ENCODE measurements at places on chromosomes 6 and 20.

DNA sequence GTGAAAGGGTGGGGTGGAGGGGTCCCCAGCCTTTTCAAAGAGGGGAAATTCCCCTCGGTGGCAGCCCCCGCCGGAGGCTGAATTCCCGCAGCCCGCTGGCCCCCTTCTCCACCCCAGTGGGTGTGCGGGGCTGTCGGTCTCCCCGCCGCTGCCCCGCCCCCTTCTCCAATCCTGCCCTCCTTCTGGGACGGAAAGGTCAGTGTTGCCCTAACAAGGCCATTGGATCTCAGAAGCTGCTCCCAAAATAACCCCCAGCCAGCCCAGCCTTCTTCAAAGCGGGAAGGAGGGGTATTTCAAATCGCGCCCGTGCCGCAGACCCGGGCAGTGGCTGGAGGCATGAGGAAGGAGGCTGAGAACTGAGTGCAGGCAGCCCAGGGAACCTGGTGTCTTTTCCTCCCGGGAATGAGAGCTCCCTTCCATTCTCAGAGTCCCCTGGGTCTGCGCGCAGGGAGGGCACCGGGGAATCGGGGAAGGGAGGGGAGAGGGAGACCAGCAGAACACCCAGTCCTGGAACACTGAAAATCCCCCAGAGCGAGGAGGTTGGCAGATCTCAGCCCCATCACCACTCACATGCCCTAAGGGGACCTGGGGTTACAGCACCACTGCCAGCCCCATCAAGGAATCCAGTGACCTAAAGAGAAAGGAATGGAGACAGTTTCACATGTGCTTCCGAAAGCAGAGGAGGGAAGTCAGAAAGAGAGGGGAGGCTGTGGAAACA lies at the start of gene JPH2:
TSS of gene JPH2 (minus strand) at position 135 of the 718 bp plus-strand sequence. CDS start 483 bp downstream, outside the sequence.
- no peak for DNase-seq

DNA sequence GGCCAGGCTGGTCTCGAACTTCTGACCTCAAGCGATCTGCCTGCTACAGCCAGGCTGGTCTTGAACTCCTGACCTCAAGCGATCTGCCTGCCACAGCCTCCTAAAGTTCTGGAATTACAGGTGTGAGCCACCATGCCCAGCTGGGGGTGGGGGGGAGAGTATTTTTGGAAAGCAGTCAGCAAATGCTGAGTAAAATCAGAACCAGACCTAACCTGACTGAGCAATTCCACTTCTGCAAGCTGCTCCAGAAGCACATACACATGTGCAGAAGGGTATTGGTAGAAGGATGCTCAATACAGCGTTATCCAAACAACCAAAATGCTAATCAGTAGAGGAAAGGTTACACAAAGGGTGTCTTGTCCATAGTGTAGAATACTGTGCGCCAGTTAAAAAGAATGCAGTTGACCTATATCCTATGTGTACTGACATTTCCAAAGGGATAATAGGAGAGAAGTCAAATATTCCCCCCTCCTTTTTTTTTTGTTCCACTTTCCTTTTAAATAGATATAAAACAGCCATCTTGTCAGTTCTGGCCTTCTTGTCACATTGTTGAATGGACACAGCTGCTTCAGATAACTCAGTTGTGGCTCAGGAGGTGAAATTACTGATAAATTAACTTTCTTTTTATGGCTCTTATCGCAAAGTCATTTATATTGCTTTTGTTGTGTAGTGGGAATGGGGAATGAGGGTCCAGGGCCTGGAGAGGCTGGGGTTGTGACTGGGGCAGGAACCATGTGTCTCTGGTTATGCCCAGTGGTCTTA lies 74.6 kb downstream of the DTD1 start:
- no peak for DNase-seq

GRCh38 chr6:134060491-134061106 lies 8.2 kb upstream of the SLC2A12 start:
- DNase-seq, result no peak

GRCh38 chr6:42163981-42164380 lies 9.2 kb upstream of the GUCA1A start:
- DNase-seq, result no peak

DNA sequence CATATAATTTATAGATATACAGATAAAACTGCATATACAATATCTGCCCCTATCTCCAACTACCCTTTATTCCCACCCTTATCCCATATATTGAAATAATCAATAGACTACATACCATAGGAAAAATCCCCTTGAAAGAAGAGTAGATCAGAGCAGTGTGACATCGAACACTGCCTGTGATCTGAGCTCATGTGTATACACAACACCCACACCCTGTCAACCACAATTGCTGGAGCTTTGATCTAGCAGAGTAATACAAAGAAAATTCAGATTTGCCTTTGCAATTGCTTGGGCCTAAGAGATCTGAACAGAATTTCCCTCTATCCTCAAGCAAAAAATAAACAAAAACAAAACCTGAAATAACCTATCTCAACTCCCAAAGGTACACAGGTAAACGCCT lies 119.3 kb downstream of the ASCC3 start:
- no peak for DNase-seq

Data from NB4 (cell line).